ENCODE measurements at places on chromosomes 16 and 17.

DNA sequence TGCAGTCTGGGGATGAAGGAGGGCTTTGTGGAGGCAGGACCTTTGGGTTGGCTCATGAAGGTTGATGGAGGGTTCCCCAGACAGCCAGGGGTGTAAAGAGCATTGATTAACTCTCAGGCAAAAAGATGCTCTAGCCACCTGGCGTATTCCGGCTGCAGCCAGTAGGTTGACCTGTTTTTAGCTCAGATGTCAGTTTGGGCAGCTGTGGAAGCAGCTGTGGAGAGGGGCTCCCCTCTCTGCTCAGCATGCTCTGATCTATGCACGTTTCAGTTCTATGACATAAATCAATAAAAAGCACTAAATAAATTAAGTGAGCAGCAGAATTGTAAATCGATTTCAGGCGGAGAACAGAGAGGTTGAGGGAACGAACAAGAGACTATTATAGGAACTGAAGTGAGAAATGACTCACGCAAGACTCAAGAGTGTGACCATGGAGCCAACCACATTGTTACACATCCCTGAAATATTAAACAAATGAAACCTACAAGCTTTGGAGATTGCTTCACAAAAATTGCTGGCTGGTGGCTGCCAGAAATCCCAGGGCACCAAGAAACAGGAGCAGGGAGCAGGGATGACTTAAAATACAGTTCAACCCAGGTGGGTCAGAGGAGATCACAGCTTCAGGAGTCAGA, 111.9 kb downstream of the GSG1L start:
- no peak for DNase-seq

- DNase-seq = no peak
Observed at GRCh38 chr17:48237456-48237855, 129.9 kb downstream of the SNX11 start.

GRCh38 chr16:60142619-60143347, 1408.7 kb upstream of the GOT2 start:
- no peak for DNase-seq

GRCh38 chr16:30375864-30376263, 1.3 kb downstream of the MYL11 start:
- no peak for DNase-seq

- no peak for DNase-seq
Observed at GRCh38 chr16:57366544-57367040, 5.7 kb upstream of the CX3CL1 start.

GRCh38 chr16:9012848-9013507, 49.3 kb upstream of the USP7 start:
- DNase-seq = no peak

GRCh38 chr16:6560306-6561100, 772.1 kb upstream of the RBFOX1 start:
- no peak for DNase-seq

- peak; percentile 35 for DNase-seq
Observed at GRCh38 chr17:35089586-35090296, 26.2 kb upstream of the RFFL start.

DNA sequence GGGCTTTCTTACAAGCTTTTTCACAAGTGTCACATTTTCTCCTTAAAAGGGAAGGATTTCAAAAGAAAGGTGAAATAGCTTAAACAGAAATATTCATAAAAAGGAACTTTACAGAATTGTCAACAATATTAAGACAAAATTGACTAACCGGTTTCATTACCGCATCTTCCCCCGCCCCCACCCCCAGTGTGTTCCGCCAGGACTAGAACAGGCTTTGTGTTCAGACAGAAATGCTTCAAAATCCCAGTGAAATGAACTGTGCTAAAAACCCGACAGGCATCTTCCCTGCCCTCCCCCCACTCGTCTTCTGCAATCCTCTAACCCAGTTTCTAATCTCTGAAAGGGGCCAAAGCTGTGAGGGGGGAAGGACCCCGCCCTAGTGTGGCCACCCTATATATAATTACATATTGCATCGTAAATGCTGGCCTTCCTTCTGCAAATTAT, 990 bp upstream of the ROGDI start:
- no peak for DNase-seq

DNA sequence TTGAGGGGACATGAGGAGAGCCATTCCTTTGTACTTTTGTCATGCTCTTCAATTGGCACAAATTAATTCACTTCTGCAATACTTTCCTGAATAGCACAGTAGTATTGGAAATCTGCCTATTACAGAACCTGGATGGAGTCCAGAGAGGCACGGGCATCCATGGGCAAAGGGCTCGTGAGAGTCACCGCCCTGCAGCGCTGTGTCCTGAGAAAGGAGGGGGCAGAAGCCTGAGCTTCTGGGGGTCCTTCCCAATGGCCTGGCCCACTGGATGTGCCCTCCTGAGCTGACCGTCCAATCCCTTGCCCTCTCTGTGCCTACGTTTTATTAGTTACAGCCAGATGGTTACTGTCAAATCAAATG, 3.5 kb downstream of the G6PC1 start:
- no peak for DNase-seq

GRCh38 chr16:24491731-24492130, 47.6 kb upstream of the RBBP6 start:
- no peak for DNase-seq

GRCh38 chr16:66928702-66929388, 3.5 kb upstream of the RRAD start:
- no peak for DNase-seq

DNA sequence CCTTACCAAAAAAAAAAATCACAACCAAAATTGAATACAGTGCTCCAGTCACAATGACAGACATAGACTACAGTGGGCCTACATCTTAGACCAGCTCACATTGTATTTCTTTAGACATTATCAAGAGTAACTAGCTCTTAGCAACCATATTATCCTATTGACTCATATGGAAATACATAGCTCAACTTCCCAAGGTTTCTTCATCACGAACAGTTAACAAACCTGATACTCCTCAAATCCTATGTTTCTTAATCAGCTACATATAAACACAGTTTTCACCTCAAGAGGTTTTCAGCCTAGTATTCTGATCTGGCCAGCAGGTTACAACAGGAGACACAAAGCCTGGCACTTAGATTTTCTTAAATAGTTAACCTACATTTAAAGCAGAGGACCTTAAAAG, 29.7 kb downstream of the CMC2 start:
- no peak for DNase-seq

DNA sequence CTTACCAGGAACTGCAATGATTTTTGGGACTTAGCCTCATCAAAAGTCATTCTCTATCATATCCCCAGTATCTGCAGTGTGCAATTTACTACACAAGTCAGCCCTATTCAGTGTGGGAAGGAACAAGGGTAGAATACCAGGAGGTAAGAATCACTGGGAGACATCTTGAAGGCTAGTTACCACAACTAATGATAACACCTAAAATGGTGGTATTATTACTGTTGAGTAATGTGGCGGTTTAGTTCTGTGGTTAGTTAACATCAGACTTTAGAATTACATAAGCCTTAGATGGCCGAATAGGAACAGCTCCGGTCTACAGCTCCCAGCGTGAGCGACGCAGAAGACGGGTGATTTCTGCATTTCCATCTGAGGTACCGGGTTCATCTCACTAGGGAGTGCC, 567.9 kb upstream of the CDH11 start:
- no peak for DNase-seq

All from cortex of kidney (tissue), 1 donor.